ENCODE measurements at places on chromosomes 4 and X.
A peak's percentile ranks its signal among the peaks of the same experiment; 100 is the strongest.

- DNase-seq = no peak
Measured at GRCh38 chrX:130680164-130681035, 222.6 kb downstream of the ENOX2 start.

DNA sequence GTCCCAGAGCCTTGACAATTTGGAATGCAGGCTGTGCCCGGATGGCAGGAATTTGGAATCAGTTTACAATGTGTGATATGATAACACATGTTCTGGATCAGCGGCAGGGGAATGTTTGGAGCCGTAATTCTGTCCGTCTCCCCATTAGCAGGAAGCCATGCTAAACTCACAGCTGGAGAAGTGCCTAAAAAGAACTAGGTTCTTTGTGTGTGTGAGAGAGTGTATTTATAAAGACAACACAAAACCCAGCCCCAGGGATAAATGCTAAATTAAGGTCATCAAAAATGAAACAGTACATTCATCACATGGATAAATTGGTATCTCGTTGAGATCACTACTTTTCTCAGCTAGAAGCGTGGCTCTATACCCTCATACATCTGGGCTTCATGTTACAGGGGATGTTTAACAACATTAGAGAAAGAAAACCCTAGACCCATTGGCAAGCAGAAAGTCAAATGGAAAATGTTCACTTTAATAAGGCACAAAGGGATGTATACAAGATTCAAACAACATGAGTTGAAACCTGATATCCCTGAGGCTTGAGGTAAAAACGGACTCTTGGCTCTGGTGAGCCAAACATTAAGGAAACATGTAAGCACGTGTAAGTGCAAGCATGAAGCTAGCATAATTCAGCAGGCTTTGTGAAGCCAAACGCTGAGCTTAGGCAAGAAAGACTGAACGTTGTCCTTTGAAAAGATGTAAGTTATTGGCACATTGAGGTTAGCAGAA, 18.0 kb upstream of the TMEM131L start:
- no peak for DNase-seq

- DNase-seq = no peak
Measured at GRCh38 chr4:171484681-171485080, 328.5 kb upstream of the GALNTL6 start.

DNA sequence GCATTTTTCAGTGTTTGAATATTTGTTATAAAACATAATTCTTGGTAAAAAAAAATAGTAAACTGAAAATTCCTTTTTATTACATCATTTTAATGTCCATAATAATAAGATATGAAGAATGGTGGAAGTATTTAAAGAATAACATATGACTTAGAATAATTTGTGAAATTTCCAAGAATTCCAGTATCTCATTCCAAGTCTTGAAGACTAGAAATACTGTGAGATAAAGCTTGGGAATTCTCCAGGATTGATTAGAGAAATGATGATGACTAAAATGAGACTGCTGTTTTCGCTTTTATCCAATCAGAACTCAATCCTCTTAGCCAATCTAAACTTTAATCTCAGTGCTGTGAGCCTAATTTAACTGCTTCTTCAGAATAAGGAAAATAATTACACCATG, 184.2 kb upstream of the HCCS start:
- DNase-seq = no peak

DNA sequence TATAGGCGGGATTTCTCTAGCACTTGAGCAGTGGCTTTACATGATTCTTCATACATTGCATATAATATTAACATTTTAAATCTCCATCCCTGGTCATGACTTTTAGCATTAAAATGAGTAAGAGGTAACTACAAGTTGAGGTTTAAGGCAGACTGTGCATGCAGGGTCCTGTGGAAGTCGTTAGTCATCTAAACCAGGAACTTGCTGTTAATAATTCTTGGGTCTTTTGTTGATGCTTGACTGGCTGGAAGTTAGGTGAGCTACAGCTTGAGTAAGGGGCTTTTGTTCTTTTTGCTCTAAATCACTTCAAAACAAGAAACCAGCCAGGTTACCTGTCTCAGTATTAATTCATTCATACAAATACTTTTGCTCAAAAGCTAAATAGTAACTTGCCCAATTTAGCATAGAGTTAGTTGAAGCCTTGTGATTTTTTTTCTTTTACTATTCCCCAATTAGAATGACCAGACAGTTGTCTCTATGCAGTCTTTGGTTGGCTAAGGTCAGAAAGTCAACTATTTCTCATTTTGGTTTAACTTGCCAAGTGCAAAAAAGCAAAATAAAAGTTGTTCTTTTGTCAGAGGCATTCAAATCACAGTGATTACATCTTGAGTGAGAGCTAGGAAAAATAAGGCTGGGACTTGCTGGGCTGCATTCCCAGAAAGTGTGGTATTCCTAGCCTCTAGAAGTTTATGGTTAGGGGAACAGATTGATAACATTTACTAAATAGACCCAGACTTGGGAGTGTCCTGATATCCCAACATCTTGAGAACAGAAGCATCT, 516.9 kb downstream of the PDHA2 start:
- no peak for DNase-seq

- DNase-seq = no peak
Measured at GRCh38 chr4:9861561-9861960, 80.1 kb downstream of the DRD5 start.

- DNase-seq = peak; percentile 78
Measured at GRCh38 chr4:7335344-7336066, 99.2 kb downstream of the PSAPL1 start.

DNA sequence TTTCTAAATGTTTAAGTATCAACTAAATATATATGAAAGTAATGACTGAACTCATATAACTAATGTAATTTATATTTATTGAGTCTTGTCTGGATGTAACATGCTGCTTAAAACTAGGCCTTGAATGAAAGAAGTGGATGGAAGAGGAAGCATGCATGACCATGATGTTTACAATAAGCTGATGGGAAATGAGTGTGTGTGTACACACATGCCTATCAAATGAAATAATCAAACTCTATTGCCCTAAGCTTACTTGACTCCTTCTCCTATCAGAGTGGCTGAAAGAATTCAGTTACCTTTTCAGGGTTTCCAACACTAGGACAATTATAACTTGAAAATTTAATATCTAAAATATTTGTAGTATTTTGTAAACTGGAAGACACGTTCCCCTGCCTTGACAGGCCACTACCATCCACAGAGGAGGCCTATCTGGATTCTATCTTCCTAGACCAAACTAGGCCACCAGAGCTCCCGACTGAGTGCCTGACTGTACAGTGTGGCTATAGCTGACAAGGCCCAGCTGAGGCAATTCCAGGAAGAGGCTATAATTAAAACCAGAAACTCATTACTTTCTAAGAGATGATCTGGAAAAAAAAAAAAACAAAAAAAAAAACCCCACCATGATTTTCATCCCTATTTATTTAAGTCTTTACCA, 7.6 kb downstream of the ARSJ start:
- DNase-seq = no peak

GRCh38 chr4:182447767-182448280, 204.6 kb downstream of the TENM3 start:
- no peak for DNase-seq

- DNase-seq = no peak
Measured at GRCh38 chr4:11341337-11342043, 87.2 kb downstream of the HS3ST1 start.

GRCh38 chrX:8864161-8864560, 63.0 kb upstream of the FAM9A start:
- no peak for DNase-seq

GRCh38 chr4:15470128-15470475, 420 bp downstream of the CC2D2A start:
- DNase-seq = no peak

DNA sequence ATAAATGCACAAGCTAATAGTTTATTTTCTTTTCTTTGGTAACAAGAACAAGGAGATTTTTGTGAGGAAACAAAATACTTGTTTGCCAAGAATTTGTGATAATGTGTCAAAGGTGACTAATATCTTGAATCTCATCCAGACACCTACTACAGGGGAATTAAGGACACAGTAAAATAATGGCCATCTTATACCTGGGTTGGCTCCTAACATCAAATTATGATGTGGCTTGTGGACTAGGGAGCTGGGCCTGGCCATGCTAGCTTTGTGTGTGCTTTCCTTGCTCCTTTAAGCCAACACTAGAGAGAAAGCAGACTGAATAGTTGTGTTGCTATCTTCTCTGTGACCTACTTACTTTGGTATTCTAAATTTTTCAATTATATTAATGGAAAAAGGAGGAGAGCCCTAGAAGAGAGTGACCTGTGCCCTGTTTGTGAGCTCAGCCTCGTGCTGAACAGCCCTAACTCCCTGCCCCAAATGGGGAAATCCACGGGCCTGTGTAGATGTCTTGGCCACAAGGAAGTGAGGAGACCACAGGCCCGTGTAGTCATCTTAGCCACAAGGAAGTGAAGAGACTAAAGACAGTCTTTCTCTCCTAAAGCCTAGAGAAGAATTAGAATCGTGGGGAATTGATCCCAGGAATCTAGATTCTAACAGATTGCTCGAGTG, 23.3 kb downstream of the ARHGAP24 start:
- peak; percentile 40 for DNase-seq

- DNase-seq = no peak
Measured at GRCh38 chrX:154840856-154841255, 6.4 kb upstream of the SMIM9 start.

DNA sequence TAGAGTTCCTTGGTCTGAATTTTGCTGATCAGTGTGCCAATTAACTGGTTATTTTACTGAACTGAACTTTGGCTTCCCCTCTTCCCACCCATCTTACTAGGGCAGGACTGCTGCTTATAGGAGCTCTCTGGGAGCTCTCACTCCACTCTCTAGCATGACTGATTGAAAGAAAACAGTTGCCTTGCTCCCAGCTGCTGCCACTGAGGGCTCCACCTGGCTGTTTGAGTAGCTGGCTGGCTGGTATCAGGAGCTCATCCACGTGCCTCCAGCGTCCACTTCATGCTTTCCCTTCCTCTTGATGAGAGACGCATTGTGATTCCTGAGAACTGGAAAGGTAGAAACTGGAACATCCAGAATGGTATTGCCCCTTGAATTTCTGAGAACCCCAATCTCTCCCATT, 73.0 kb upstream of the KLHL13 start:
- DNase-seq = no peak

GRCh38 chrX:10110984-10111363, 45.8 kb upstream of the CLCN4 start:
- no peak for DNase-seq

- DNase-seq = no peak
Measured at GRCh38 chr4:85496933-85497332, 22.0 kb downstream of the ARHGAP24 start.

GRCh38 chr4:34619531-34620162, 1624.7 kb downstream of the ARAP2 start:
- DNase-seq = no peak

DNA sequence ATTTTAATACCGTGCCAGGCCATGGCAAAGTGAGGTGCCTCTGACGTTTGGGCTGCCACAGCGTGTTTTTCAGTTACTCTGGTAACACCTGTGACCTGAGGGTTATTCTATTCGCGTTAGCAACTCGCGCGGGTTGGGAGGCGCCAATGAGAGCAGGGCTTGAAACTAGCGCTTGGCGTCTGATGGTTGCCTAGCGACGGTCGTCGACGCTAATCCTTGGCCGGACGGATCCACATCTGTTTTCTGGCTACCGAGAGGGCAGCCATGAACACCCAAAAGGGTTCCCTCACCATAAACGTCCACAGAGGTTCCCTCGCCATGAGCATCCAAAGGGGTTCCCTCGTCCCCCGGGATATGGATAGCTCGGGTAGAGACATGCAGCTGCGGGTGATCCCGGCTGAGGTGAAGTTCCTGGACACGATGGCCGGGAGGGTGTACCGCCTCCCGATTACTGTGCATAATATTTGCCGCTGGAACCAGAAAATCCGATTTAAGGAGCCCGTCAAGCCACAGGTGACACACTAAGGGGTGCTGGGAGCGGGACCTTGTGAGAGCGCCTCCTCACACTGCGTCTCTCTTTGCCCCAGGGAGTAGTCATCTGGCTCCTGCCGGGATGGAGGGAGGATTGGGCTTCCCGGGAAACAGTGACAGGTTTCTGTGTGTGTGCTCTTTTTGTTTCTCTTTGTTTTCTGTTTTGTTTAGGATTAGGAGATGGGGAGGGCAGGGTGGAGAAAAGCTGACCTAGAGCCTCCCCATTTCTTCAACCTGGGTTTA, at the start of gene CFAP47:
CFAP47 (plus strand) TSS at position 199 of the 774 bp plus-strand sequence; CDS start at position 265, 66 bp downstream.
- DNase-seq = peak; percentile 48

- DNase-seq = no peak
Measured at GRCh38 chrX:55546956-55547355, 57.3 kb upstream of the USP51 start.

GRCh38 chr4:107269175-107269574, 233.1 kb upstream of the DKK2 start:
- DNase-seq = no peak

- DNase-seq = no peak
Measured at GRCh38 chr4:82403725-82404124, 26.5 kb downstream of the HNRNPDL start.

- DNase-seq = no peak
Measured at GRCh38 chr4:38153387-38153760, 193.2 kb downstream of the PTTG2 start.

DNA sequence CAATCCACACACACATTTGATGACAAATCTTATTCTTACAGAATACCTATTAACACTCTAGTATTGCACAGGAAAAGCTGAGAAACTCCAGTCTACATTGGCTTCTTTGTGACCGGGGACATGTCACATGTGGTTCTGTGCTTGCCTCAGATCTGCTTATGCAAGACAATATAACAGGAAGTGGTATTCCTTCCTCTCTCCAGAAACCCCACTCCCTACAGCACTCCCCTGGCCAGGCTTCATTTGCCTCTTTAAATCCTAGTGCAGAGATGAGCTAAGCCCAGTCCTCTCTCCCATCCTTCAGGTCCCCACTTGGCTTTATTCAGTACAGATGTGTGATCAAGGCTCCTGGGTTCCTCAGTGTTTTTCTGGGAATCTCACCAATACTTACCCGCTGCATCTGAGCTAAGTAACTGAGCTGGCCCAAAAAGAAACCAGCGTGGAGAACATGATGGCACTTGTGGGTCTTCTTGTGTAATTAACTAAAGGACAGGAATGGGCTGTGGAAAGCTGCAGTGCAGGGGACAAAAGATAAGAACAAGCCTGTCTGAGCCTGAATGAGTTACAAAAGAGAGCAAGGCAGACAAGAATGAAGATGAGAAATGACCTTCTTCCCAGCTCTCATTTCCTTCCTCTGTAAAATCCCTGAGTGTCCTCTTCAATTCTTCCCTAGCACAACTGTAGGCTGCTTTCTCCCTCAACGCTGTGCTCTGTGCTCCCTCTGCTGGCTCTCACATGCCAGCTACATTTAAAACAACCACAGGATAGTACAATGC, 105.6 kb downstream of the HNRNPD start:
- DNase-seq = no peak

- DNase-seq = no peak
Measured at GRCh38 chr4:119794113-119794512, 165.5 kb upstream of the PDE5A start.

DNA sequence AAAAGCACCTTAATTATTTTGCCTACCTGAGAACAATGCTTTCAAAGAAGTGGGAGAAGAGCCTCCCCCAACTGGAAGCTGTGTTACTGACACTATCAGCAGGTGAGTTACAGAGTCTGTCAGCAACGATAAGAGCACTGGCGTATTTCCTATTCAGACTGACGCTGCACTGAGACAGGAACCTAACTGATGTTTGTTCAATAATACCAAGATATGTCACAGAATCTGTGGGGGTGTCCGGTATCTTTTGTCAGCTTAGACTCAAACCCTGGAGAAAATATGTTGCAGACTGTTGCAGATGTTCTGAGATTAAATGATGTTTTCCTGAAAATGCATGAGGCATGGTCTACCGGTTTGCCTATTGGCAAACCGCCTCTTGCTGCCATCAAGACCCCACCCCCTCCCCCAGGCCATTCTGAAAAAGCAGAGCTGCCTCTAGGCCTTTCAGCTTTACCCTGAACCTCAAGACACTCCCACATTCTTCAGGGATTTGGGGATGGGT, 115.2 kb upstream of the KIT start:
- DNase-seq = no peak

GRCh38 chrX:36957425-36958328, 50.5 kb upstream of the FAM47C start:
- peak; percentile 40 for DNase-seq
